NCI-H187 (cell line): ENCODE measurements at places on chromosomes 6 and 20.

GRCh38 chr6:133768656-133769295 lies 120.1 kb upstream of the TCF21 start:
- DNase-seq = no peak

DNA sequence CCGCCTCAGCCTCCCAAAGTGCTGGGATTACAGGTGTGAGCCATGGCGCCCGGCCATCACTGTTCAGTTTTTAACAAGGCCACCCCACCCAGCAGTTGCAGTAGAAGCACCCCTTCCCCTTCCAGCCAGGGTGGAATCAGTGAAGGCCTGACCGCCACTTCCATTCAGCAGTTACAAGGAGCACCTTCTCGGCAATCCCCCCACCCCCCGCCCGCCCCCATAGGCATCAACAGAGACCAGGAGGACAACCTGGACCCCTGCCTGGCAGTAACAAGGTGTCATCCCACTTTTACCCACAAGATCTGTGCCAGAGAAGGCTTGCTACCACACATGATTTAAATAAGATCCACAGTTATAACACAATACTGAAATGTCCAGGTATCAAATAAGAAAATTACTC lies 23.1 kb downstream of the NCR2 start:
- no peak for DNase-seq

DNA sequence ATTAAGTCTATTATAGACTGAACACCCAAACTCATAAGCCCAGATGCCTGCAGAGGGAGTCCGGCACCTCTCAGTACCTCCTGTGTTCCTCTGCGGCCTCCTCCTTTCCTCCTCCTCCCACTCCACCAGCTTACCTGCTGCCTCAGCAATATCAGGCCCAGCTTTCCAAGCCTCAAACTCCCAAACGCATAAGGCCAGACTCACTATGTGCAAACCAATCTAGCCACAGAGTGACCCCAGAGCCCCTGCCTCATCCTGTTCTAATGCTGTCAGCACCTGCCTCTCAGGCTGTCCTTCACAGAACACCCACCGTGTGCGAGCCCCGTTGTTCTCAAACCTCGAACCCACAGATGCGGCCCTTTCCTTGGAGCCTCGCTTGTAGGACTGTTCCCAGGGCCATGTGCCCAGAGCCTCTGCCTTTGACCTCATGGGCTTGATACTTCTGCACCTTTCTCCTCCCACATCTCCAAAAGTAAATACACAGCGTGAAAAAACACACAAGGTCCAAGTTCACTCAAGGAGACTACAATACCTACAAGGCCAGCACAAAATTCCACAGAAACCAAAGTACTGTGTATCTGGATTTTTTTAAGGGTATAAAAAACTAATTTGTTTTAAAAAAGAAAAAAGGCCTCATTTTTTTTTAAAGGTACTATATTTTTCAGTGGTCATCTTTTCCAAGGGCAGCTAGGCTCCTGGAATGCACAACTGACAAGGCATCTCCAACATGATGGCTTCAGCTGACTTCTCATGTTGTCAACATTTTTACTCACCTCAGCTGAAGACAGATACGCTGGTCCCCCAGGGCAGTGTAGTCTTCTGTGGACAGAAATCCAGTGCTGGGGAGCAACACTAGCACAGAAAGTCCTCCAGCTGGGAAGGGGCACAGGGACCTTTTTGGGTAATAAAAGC lies 52.3 kb downstream of the ABHD12 start:
- DNase-seq = no peak

GRCh38 chr6:167509853-167510220 lies 185.0 kb downstream of the TTLL2 start:
- no peak for DNase-seq

- DNase-seq = no peak
Observed at GRCh38 chr6:5762561-5762968, 244.2 kb downstream of the NRN1 start.

- no peak for DNase-seq
Observed at GRCh38 chr6:2412731-2413130, 167.3 kb upstream of the GMDS start.

DNA sequence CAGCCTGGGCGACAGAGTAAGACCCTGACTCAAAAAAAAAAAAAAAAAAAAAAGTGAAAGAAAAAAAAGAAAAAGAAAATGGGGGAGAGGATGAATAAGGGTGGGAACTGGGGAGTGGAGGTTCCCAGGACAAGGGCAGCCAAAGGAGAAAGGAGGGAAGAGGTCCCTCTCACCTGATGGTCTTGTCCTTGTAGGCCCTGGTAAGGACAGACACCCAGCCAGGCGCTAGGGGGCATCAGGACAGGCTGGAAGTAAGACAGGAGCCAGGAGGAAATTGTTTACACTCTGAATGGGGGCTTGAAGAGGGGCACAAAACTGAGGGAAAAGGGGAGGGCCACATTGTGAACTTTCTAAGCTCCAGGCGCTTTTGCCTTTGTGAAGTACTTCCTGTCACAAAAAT lies 2.3 kb upstream of the ALDH5A1 start:
- DNase-seq = no peak

DNA sequence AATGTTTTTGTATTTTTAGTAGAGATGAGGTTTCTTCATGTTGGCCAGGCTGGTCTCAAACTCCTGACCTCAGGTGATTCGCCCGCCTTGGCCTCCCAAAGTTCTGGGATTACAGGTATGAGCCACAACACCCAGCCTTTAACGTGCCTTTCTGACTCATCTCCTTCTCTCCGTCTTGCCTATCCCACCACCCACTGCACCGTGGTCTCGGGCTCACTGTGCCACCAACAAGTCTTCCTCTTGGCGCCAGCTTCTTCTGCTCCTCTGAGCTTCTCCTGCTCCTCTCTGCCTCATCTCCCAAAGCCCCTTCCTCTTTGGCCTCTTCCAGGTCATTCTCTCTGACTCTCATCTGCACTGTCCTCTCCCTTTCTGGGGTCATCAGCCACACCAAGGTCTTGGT lies 41.0 kb downstream of the TMEM242 start:
- no peak for DNase-seq

DNA sequence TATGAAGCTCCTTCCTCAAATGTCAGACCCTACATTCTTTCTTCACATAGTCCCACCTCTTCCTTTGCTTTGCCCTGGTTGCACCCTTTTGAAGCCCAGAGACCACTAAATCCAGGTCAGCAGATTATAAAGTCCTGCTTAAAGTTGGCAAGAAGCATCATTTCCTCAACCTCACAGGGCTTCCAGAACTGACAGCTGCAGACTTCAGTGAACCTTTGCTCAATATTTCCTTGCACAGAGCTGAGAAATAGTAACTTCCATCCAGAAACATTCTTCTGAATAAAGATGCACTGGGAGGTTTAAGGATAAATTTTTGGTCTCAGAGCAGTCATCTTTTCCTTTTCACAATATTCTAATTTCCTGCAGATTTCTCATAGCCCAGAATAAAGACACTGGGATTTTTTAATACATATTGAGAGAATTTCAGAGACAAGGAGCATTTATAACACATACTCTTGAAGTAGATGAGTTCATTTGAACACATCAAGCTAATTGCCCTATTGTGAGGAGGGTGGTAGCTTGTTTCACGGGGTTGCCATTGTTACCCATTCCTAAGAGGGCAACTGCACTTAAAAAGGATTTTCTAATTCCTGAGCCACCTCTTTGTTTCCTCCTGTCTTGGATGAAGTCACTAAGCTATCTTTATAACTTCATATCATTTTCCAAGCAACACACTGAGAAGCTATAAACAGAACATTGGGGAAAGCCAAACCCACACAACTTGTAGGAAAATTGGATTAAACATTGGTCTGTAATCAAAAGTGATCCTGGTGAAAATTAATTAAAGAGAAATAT lies 150.2 kb upstream of the PLN start:
- no peak for DNase-seq

GRCh38 chr6:158607411-158608170 lies 37.0 kb downstream of the DYNLT1 start:
- DNase-seq = no peak

GRCh38 chr6:43469947-43470346 lies 7.4 kb upstream of the TJAP1 start:
- DNase-seq = no peak

- DNase-seq = no peak
Observed at GRCh38 chr20:32132911-32133549, 23.5 kb downstream of the TM9SF4 start.

GRCh38 chr6:71879016-71879415 lies 7.3 kb upstream of the RIMS1 start:
- no peak for DNase-seq

DNA sequence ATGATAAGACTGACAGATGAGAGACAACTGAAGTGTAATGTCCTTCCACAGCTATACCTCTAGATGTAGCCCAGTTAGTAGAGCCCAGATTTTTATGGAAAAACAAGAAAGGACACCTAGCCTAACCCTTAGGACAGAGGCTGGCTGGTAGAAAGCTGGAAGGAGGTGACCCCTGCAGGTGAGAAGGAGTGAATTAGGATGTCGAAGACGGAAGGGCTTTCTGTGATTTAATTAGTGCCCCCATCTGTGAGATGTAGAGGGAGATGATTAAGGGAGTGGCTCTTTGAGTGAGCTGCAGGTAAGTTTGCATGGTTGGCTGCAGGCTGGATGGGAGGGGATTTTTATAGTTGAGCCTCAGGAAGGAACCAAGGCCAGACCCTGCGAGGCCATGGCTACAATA lies 82.8 kb downstream of the GFRA4 start:
- DNase-seq = peak; percentile 35

- DNase-seq = no peak
Observed at GRCh38 chr6:67541586-67541985, 1093.5 kb upstream of the ADGRB3 start.

DNA sequence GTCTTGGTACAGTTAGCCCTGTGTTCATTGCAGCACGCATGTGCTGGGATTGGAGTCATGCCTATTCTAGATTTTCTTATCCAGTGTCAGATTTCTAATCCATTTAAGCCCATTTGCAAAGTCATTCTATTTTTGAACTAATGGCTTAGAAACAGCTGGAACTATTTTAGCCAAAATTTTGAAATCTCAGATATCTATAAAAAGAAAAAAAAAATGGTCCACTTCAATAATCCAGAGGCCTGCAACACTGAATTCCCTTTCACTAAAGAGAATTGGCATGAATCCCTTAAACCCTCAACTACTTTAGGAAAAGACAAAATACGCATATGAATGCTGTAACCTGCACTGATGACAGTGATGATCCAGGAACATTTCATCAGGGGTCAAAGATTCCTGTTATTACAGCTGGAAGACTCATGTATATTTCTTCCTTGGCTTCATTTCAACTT lies 1.5 kb downstream of the COL21A1 start:
- no peak for DNase-seq

DNA sequence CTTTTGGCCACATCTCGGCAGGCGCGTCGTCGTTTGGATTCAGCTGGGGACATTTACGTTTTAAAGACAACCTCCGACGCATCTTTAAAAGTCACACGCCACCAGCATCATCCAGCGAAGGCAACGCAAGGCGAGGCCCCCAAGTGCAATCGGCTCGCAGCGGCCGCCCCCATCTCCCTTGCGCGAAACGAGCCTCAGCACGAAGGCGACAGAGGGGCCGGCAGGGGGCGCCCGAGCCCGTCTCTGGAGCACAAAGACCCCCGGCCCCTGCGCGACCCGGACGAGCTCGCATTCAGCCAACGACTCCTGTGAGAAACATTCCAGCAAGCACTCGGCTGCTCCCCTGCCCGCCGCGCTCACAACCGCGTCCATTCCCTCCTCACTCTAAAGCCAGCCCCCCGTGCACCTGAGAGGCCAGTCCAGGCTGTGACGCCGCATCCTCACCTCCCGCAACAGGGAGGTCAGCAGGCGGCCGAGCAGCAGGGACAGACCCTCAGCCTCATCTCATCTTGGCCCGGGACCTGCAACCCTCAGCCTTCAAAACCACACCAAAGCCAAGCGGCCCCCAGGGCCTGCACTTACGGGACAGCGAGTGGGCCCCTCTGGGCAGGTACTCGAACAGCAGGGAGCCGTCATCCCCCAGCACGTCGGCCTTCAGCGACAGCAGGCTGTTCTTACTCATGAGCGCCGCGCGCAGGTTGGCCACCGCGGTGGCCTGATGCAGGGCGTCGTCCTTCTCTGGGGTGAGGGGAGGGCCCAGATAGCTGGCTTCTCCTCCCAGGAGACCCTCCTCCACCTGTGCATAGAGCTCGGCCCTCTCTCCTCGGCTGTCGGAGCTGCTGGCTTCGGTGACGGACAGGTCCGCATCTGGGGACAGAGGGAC lies 35.8 kb downstream of the SLC2A4RG start:
- no peak for DNase-seq

DNA sequence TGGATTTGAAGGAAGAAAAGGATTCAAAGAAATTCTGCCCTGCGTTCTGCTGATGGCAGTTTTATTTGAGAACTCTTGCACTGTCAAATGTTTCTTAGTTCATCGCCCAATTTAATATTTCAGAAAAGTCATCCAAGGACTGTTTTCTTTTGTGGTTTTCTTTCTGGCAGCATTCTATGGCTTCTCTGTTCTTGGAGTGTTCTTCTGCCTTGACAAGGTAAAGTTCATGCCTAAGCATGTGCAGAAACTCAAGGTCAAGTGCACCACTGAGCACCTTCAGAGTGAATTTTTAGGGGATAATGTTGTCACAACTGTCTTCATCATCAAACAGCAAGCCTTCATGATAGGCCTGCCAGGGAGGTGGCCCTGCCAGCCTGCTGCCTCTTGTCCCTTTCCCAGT lies 225.6 kb downstream of the PLCB1 start:
- DNase-seq = no peak

- peak; percentile 14 for DNase-seq
Observed at GRCh38 chr6:72553531-72554511, 68.0 kb upstream of the KCNQ5 start.

GRCh38 chr20:7736336-7736735 lies 203.9 kb downstream of the HAO1 start:
- DNase-seq = no peak

DNA sequence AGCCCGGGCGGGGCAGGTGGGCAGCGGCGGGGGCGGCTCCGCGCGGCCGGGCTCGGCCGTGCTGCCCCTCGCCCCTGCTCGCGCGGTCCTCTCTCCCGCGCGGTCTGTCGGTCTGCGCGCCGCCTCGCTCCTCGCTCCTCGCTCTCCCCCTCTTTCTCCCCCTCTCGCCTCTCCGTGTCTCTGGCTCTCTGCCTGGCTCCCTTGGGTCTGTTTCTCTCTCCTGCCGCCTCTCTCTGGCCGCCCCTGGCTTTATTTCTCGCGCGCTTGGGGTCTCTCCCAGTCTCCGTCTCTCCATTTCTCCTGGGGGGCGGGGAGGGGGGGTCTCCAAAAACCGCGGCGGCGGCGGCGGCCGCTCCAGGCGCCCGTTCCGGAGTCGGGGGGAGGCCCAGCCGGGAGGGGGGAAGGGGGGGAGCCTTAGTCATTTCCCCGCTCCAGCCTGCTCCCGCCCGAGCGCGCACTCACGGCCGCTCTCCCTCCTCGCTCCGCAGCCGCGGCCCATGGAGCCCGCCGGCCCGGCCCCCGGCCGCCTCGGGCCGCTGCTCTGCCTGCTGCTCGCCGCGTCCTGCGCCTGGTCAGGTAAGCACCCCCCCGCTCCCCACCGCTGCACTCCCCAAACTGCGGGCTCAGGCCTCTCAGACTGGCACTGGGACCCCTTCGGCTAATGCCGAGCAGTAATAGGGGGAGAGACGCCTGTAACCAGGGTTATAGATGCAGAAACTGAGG lies at the start of gene SIRPA:
Gene SIRPA, plus strand, starts transcription at position 457 of the 723 bp plus-strand sequence. Its CDS starts 41 bp downstream, at position 498.
- no peak for DNase-seq
